ENCODE measurements at places on chromosomes 6 and 20. TPM values are rescaled to one million over a fixed set of nuclear protein-coding genes. Genes with fewer than 3 reads are reported as not detected.

Gene TRDN
- total RNA-seq, result not detected

Gene PRR18
- not detected for total RNA-seq

Gene LAMA4
- total RNA-seq, result 128 TPM

Gene CST7
- total RNA-seq, result not detected

Gene FNDC1
- not detected for total RNA-seq

Gene WFDC12
- total RNA-seq, result not detected

Gene LIN28B
- total RNA-seq, result not detected

All from myometrial cell (primary cell).